ENCODE measurements at places on chromosomes 3 and 15.

DNA sequence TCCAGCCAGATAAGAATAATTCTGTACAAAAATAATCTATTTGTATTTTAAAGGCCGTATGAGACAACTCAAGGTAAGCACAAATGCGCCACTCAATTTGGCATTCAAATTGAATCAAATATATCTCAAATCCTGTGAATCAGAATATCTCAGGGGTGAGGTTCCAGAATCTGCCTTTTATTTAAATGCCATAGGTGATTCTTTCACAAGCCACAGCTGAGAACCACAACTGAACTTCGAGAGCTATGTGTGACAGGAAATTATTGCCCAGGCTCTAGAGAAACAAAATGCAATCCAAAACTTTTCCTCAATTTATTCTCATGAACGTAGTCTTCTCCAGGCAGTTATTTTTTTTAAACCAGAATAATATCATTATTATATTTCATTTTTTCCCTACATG is 11.9 kb downstream of the ATP8B4 start:
- DNase-seq = no peak

GRCh38 chr3:27391796-27392195 is 22.6 kb upstream of the NEK10 start:
- DNase-seq = no peak

GRCh38 chr3:146325170-146325569 is 74.3 kb upstream of the PLSCR4 start:
- DNase-seq = no peak

DNA sequence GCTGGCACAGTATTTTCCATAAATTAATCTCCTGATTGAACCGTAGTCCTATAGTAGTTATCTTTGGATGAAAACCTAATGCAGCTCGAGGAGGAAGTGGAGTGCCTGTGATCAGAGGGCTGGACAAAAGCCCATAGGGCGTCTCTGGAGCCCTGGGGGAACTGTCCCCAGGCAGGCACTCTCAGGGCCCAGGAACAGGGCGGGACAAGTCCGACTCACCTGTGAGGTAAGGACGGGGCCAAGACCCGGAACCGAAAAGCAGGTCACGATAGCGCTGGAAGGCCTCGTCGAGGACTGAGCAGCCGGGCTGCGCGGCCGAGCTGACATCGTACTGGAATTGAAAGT is 341 bp downstream of the HEXA start:
- no peak for DNase-seq

Data from NCI-H2227 treated with DMSO at 0.1 percent for 48 hours (cell line).